Endothelial cell (in vitro differentiated cells): ENCODE measurements at places on chromosomes 3 and 15.

- no peak for DNase-seq
Measured at GRCh38 chr3:126052196-126053058, 31.5 kb downstream of the SLC41A3 start.

DNA sequence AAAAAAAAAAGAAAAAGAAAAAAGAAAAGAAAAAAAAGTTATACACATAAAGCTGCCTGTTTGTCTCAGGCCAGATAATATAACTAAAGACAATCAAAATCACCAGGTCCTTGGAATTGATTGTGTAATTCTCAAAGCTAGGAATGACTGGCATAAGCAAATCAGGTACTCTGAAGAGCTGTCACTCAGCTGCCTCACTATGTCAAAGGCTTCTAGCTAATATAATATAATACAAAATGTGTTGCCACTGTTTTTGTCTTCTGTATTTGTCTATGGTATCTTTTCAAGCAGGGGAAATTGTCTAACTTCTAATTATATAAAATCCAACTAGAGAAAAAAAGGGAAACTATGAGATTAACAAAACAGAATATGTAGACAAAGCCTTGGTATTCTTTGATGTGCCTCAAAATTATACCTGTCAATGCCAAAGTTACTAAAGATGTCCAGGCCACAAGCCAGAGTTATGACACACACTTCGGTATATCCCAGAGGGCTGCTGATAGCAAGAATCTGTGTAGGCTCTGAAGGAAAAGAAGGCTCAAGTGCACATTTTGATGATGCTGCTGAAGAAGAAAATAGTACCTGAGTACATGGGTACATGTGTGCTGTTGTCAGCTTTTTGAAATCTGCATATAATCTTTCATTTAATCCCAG is 37.0 kb upstream of the NR2E3 start:
- DNase-seq, result no peak

- no peak for DNase-seq
Measured at GRCh38 chr15:45441686-45442085, 63.3 kb upstream of the GATM start.

- peak; percentile 22 for DNase-seq
Measured at GRCh38 chr3:84836961-84837360, 121.8 kb upstream of the CADM2 start.

- DNase-seq, result no peak
Measured at GRCh38 chr15:86384186-86384585, 304.5 kb downstream of the AGBL1 start.
